Right renal cortex interstitium (tissue), 3 donors: ENCODE measurements at places on chromosomes 5 and 9. TPM values are rescaled to one million over a fixed set of nuclear protein-coding genes. Genes with fewer than 3 reads are reported as not detected.

The PCDHB15 gene
- 11.3 TPM for polyA plus RNA-seq

- no peak for DNase-seq
Observed at GRCh38 chr9:115328228-115328627, 210.3 kb upstream of the TNC start.

GRCh38 chr5:89036166-89036565 lies 153.2 kb upstream of the MEF2C start:
- DNase-seq: no peak

DNA sequence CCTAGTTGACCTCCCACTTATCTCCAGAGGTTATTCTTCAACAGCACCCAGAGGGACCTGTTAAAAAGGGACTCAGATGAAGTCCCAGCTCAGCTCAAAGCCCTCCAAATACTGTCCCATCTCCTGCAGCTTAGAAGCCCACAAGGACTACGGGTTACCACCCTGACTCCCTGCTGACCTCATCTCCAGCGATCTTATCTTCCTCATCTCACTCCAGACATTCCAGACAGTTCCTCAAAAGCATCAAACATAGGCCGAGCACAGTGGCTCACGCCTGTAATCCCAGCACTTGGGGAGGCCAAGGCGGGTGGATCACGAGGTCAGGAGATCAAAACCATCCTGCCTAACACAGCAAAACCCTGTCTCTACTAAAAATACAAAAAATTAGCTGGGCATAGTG lies 263.8 kb upstream of the TLE4 start:
- no peak for DNase-seq

GRCh38 chr9:136541179-136541578 lies 4.7 kb downstream of the NOTCH1 start:
- no peak for DNase-seq

- DNase-seq: no peak
Observed at GRCh38 chr5:96297867-96298266, 135.2 kb downstream of the PCSK1 start.

- DNase-seq: no peak
Observed at GRCh38 chr5:159412284-159413046, 82.2 kb upstream of the IL12B start.
